ENCODE measurements at places on chromosomes 6 and 20.

- no peak for DNase-seq
Measured at GRCh38 chr6:22899426-22899825, 330.1 kb downstream of the HDGFL1 start.

- DNase-seq: no peak
Measured at GRCh38 chr20:40282941-40283340, 406.1 kb downstream of the MAFB start.

- DNase-seq: no peak
Measured at GRCh38 chr6:109242925-109243324, 139.3 kb downstream of the CD164 start.

GRCh38 chr6:372336-372911 lies 19.1 kb upstream of the IRF4 start:
- no peak for DNase-seq

DNA sequence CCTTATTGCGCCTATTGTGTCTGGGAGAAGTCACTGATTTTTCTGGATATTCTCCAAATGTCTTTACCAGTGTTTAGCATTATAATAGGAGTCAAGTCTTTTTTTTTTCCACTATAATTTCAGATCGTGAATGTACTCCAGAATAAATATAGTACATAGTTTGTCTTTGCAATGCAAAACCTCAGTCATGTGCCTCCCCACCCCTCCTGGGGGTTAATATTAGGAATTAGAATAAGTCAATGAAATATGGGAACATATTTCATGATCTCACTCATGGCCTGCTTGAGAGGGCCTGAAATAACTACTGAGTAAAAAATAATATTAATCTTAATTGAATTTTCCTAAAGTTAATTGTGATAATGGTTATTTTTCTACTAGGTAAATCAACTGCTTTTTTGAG lies 79.0 kb upstream of the TMEM170B start:
- no peak for DNase-seq
